ENCODE measurements at places on chromosomes 12 and 14. TPM values are rescaled to one million over a fixed set of nuclear protein-coding genes. Genes with fewer than 3 reads are reported as not detected.

The KERA gene
- 56.4 TPM for total RNA-seq

The KRT80 gene
- 0.52 TPM for total RNA-seq

The PLEK2 gene
- 3.7 TPM for total RNA-seq

The MYL2 gene
- 140 TPM for total RNA-seq

The NXPH4 gene
- not detected for total RNA-seq

The KLRD1 gene
- 0.52 TPM for total RNA-seq

The RAD51AP1 gene
- total RNA-seq: 4.2 TPM

The PKP2 gene
- 5.2 TPM for total RNA-seq

The PRKD1 gene
- total RNA-seq: 30.3 TPM

The TAS2R31 gene
- total RNA-seq: 8.9 TPM

The TEX52 gene
- not detected for total RNA-seq

The IFI27 gene
- total RNA-seq: 1.6 TPM

The SIX4 gene
- 11.0 TPM for total RNA-seq

The DNAH10 gene
- under 0.01 TPM for total RNA-seq

The TROAP gene
- 3.1 TPM for total RNA-seq

The WDHD1 gene
- total RNA-seq: 9.4 TPM

The ENDOU gene
- 1.0 TPM for total RNA-seq

The FGF23 gene
- total RNA-seq: under 0.01 TPM

The FZD10 gene
- total RNA-seq: 5.7 TPM

The TECPR2 gene
- 12.0 TPM for total RNA-seq

The CHURC1 gene
- total RNA-seq: 33.4 TPM

The SLC6A12 gene
- not detected for total RNA-seq

The ACTR6 gene
- 9.4 TPM for total RNA-seq

The PLEKHD1 gene
- total RNA-seq: under 0.01 TPM

The GLS2 gene
- not detected for total RNA-seq

The KRT74 gene
- not detected for total RNA-seq

The AREL1 gene
- total RNA-seq: 21.9 TPM

The SLC7A8 gene
- 4.7 TPM for total RNA-seq

The CSRP2 gene
- 20.4 TPM for total RNA-seq

The TMTC2 gene
- 15.7 TPM for total RNA-seq

The MYF5 gene
- 28.2 TPM for total RNA-seq

The SDR9C7 gene
- not detected for total RNA-seq

The LMO3 gene
- total RNA-seq: 2.6 TPM

The RNU4-1 gene
- total RNA-seq: under 0.01 TPM

The GPD1 gene
- 104 TPM for total RNA-seq

The PELI2 gene
- 7.8 TPM for total RNA-seq

The PPM1H gene
- total RNA-seq: 4.2 TPM
